ENCODE measurements at places on chromosomes 7 and 10. TPM values are rescaled to one million over a fixed set of nuclear protein-coding genes. Genes with fewer than 3 reads are reported as not detected.

ITIH5 gene
- 0.36 TPM for total RNA-seq

NXPH1 gene
- total RNA-seq: not detected

PDE6C gene
- total RNA-seq: not detected

GFRA1 gene
- total RNA-seq: 4.2 TPM

MMRN2 gene
- 563 TPM for total RNA-seq

WDFY4 gene
- total RNA-seq: 0.54 TPM

BCCIP gene
- total RNA-seq: 39.4 TPM

ADARB2 gene
- total RNA-seq: 54.9 TPM

GIMAP7 gene
- 2.2 TPM for total RNA-seq

GNGT1 gene
- not detected for total RNA-seq

ARHGAP22 gene
- total RNA-seq: 1.9 TPM

PAPOLB gene
- 0.10 TPM for total RNA-seq

AGR2 gene
- not detected for total RNA-seq

DNA sequence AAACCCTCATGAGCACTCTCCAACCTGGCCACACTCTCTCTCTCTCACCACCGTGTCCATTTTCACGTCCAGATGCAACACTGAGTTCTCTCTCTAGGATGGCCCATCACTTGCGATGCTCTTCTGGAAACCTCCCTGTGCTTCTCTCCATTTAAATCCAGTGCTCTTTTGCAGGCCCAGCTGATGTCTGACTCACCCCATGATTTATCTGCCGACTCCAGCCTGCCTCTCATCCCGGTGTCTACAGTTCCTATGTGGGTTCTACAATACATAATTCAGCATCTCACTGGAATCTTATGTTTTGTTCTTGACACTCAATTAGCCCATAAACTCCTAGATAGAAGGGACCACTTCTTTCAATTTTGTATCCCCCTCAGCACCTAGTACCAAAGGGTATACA is 5.0 kb downstream of the TPK1 start:
- no peak overlapping the region for H3K4me3 ChIP-seq
- no peak overlapping the region for H3K27ac ChIP-seq
- peaks cover 5% of the 10 kb centered on the region for H3K27me3 ChIP-seq
- H3K36me3 ChIP-seq: no peaks in the 10 kb centered on the region
- DNase-seq: no peak

DNA sequence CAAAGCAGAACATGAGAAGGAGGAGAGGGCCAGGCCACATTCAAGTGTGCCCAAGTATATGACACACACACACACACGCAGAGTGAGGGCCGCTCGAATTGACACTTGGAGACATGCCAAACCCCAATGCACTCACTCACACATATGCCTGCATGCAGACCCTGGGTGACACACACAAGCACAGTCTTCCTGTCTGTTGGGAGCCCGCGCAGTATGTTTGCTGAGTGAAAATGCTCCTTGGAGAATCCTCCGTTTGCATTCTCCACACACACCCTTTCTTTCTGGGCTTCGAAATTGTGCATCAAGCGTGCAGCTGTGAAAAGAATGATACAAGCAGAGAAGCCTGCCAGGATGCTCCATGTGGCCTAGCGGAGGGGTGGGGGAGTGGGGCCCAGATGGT is 120.9 kb downstream of the PLXNA4 start:
- H3K36me3 ChIP-seq: no peaks in the 10 kb centered on the region
- H3K27me3 ChIP-seq: peaks cover 3% of the 10 kb centered on the region
- H3K4me3 ChIP-seq: no peak overlapping the region
- H3K27ac ChIP-seq: no peak overlapping the region

DNA sequence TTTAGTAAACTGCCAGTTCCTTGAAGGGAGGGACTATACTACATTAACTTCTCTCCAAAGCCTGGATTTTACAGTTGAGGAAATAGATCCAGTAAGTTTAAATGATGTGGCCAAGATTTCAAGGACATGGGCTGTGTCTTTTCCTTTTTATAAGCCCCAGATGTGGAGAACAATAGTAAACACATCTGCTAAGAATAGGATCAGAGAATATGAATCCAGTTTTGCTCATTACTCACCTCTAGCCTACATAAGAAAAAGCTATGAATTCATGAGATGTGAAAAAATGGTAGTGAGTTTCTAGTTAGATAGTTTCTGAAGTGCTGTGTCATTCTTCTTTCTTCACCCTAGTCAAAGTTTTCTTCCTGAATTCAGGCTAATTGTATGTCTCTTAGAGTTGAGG is 38.6 kb downstream of the MAGI2 start:
- H3K36me3 ChIP-seq: no peaks in the 10 kb centered on the region
- no peaks in the 10 kb centered on the region for H3K27me3 ChIP-seq
- H3K4me3 ChIP-seq: no peak overlapping the region
- DNase-seq: no peak

- peaks cover 66% of the 10 kb centered on the region for H3K4me1 ChIP-seq
- H3K27me3 ChIP-seq: peaks cover 15% of the 10 kb centered on the region
- DNase-seq: no peak
- H3K4me3 ChIP-seq: no peak overlapping the region
- H3K27ac ChIP-seq: peak overlapping the region; percentile 20
- H3K36me3 ChIP-seq: peaks cover 31% of the 10 kb centered on the region
Measured at GRCh38 chr7:2817456-2817855, 26.7 kb downstream of the GNA12 start.

- H3K36me3 ChIP-seq: peaks cover 8% of the 10 kb centered on the region
- H3K4me3 ChIP-seq: no peak overlapping the region
- peaks cover 24% of the 10 kb centered on the region for H3K4me1 ChIP-seq
- H3K27ac ChIP-seq: no peak overlapping the region
- peaks cover 9% of the 10 kb centered on the region for H3K27me3 ChIP-seq
Measured at GRCh38 chr7:73613954-73614735, 10.2 kb downstream of the MLXIPL start.

DNA sequence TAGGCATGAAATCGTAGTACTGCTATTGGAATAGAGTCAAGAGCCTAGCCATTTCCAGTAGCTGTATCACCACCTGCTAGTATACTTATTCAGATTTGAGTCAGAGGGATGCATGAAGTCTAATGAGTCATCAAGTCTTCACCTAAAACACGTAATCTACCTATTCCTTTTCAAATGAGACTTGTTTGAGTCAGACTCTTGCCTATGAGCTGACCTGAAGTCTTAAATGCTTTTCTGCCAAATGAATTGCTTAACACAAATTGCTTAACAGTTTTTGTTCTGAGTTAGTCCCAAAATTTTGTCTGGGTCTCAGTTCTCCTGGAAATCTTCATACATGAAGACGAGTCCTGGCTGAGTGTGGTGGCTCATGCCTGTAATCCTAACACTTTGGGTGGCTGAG is 165.2 kb downstream of the GNAT3 start:
- DNase-seq: no peak
- no peaks in the 10 kb centered on the region for H3K27me3 ChIP-seq
- no peak overlapping the region for H3K4me3 ChIP-seq
- H3K4me1 ChIP-seq: peaks cover 3% of the 10 kb centered on the region
- H3K36me3 ChIP-seq: no peaks in the 10 kb centered on the region
- H3K27ac ChIP-seq: no peak overlapping the region

DNA sequence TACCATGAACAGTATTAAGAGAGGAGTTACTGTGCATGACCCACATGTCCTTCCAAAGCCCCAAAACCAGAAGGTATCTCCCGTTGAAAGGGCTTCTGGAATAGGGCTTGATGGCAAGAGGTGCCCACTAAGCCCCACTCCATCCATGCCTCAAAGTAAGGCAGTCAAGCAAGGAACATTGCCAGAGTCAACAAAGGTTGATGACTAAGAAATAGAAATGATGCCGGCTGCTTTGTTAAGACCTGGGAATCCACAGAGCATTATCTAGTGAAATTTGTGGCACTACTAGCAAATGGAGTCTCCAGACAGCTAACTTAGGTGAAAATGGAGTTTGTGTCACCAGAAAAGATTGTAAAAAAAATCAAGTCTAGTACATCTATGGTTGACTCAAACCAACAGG is 6.2 kb downstream of the SFR1 start:
- H3K36me3 ChIP-seq: no peaks in the 10 kb centered on the region
- no peak for DNase-seq
- peaks cover 3% of the 10 kb centered on the region for H3K27me3 ChIP-seq
- H3K4me1 ChIP-seq: peaks cover 3% of the 10 kb centered on the region
- no peak overlapping the region for H3K27ac ChIP-seq
- no peak overlapping the region for H3K4me3 ChIP-seq

- H3K4me3 ChIP-seq: no peak overlapping the region
- peaks cover 18% of the 10 kb centered on the region for H3K4me1 ChIP-seq
- no peaks in the 10 kb centered on the region for H3K36me3 ChIP-seq
- no peak for DNase-seq
- no peak overlapping the region for H3K27ac ChIP-seq
- peaks cover 9% of the 10 kb centered on the region for H3K27me3 ChIP-seq
Measured at GRCh38 chr10:114103284-114103683, 59.6 kb downstream of the ADRB1 start.

DNA sequence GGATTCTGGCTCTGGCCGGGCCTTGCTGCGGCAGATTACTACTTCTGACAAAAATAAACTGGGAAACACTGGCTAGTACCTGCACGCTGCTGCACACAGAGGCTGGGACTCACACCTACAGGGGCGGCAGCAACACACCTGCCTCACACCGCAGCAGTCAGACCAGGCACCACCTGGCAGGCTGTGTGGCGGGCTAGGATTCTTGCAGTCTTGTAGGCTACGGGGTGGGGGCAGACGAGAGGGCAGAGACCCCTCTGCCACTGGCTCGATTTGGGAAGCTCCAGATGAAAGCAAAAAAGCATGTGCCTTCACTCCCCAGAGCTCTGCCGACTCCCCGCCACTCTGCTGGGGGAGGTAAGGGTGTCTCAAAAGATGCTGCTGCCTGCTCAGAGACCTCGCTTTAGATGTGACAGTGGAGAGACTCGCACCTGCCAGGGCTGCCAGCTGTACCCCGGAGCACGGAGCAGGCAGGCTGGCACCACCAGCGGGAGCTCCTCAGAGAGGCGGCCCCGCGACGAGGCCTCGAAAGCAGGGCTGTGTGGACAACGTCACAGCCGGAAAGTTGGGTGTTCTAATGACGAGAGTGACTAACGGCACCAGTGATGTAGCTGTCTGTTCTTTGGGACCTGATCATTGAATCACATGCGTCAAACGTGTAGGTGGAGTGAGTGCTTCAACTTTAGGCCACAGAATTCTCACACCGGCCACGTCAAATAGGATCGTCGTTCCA is 250.5 kb downstream of the ZMYND11 start:
- peaks cover 9% of the 10 kb centered on the region for H3K4me1 ChIP-seq
- no peak overlapping the region for H3K4me3 ChIP-seq
- no peak overlapping the region for H3K27ac ChIP-seq
- H3K36me3 ChIP-seq: peaks cover 29% of the 10 kb centered on the region
- no peak for DNase-seq

- H3K36me3 ChIP-seq: no peaks in the 10 kb centered on the region
- no peak for DNase-seq
- H3K4me3 ChIP-seq: no peak overlapping the region
- no peaks in the 10 kb centered on the region for H3K27me3 ChIP-seq
Measured at GRCh38 chr10:106268000-106268399, 896.5 kb downstream of the SORCS1 start.

DNA sequence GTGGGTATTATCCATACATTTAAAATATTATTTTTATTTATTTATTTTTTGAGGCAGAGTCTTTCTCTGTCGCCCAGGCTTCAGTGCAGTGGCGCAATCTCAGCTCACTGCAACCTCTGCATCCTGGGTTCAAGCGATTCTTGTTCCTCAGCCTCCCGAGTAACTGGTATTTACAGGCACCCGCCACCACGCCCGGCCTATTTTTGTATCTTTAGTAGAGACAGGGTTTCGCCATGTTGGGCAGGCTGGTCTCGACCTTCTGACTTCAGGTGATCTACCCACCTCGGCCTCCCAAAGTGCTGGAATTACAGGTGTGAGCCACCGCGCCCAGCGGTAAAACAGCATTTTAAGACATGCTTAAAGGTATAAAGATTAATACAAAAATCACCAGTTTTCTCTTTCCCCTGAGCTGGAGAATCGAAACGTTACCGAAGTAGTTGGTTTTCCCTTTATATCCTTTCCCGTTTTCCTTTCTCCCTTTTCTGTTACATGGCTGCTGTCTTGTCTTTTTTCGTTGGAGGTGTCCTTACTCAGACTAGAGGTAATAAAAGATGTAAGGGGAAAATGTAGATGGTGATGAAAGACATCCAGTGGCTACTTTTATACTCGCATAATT is 1.7 kb downstream of the ARL5B start:
- peaks cover 3% of the 10 kb centered on the region for H3K36me3 ChIP-seq
- H3K27ac ChIP-seq: no peak overlapping the region
- H3K4me3 ChIP-seq: peak overlapping the region; percentile 63
- peaks cover 30% of the 10 kb centered on the region for H3K4me1 ChIP-seq
- no peak for DNase-seq

- H3K4me1 ChIP-seq: no peaks in the 10 kb centered on the region
- peaks cover 12% of the 10 kb centered on the region for H3K27me3 ChIP-seq
- H3K36me3 ChIP-seq: no peaks in the 10 kb centered on the region
Measured at GRCh38 chr10:71393841-71394475, 2.8 kb upstream of the CDH23 start.

GRCh38 chr7:94687076-94687475 is 31.1 kb upstream of the SGCE start:
- no peak for DNase-seq
- H3K36me3 ChIP-seq: no peaks in the 10 kb centered on the region
- peaks cover 2% of the 10 kb centered on the region for H3K4me1 ChIP-seq
- H3K27ac ChIP-seq: no peak overlapping the region
- no peaks in the 10 kb centered on the region for H3K27me3 ChIP-seq

DNA sequence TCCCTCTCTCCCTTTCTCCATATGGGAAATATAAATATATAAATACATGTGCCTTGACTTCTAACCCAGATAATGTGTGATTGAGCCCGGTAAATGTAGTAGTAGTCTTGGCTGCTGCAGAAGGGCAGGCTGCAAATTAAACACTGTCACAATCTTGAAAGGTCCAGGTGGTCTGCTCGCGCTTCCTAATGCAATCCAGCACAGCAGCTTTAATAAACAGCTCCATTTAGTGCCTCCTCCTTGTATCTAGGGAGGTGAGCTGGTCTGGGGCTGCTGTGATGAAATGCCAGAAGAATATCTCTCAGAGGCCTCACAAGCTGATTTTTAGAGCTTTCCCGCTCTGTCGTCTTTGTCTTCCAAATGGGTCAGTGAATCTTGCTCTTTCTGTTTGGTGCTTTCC is 782 bp downstream of the POU6F2 start:
- peaks cover 2% of the 10 kb centered on the region for H3K4me1 ChIP-seq
- H3K27me3 ChIP-seq: peaks cover 2% of the 10 kb centered on the region
- H3K36me3 ChIP-seq: no peaks in the 10 kb centered on the region
- DNase-seq: no peak
- no peak overlapping the region for H3K4me3 ChIP-seq

All from endothelial cell (in vitro differentiated cells).